Posterior cingulate gyrus (tissue), 11 donors: ENCODE measurements at places on chromosomes 12 and 14.

DNA sequence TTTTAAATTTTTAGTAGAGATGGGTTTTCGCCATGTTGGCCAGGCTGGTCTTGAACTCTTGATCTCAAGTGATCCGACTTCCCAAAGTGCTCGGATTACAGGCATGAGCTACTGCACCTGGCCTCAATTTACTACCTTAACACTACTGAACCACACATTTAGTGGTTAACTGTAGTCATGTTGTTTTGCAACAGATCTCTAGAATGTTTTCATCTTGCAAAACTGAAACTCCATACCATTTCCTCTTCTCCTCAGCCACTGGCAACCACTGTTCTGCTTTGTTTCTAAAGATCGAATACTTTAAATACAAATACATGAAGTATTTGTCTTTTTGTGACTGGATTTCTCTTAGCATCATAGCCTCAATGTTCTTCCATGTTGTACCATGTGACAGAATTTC is 15.4 kb upstream of the SMCO2 start:
- no peak for DNase-seq

DNA sequence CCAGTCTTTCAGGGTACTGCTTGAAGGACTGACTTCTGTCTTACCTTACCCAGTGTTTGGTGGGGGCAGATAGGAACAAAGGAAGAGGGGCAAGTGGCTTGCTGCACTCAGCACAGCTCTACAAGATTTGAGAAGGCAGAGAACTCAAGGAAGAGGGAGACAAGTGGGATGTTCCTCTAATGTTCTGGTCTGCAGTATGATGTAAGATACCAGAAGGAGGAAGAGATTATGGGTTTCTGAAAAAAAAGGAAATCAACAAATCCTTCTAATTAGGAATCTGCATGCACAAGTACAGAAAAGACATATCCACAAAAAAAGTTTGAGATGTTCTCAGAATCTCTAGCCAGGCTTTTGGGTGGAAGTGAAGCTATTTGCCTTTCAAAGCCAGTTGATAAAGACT is 37.1 kb downstream of the USP15 start:
- DNase-seq, result no peak

GRCh38 chr14:82766996-82767395 is 1233.3 kb upstream of the SEL1L start:
- no peak for DNase-seq

GRCh38 chr12:20450591-20451180 is 82.3 kb downstream of the PDE3A start:
- no peak for DNase-seq

DNA sequence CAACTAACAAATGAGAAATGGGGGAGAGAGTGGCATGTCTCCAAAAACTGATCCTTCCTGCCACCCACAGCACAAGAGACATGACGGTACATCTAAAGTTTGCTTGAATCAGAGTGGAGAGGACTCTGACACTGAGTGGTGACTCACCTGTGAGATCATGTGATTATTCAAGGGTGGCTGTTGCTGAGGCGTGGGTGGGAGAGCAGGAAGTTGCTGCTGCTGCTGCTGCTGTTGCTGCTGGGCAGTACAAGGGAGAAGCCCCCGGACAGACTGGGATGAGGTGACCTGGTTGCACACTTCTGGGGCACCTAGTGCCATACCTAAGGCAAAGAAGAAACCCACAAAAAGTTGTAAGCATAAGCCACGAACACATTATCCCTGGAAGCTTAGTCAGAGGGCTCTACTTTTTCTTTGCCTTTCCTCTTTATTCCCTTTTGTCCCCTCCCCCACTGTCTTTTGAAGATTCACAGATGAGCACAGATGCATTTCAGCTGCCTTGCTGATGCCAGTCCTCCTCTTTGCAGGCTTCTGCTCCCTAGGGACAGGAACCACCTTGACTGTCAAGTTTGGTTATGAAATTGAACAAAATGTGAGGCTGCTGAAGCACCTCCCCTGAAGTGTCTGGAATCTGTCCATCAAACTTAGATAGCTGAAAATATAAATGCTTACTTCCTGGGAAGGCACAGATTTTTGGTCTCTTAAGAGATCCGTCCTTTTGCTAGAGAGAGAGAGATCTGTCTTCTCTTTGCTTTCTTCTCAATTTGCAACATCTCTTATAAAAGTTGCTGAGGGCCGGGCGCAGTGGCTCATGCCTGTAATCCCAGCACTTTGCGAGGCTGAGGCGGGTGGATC is 29.4 kb upstream of the STAC3 start:
- DNase-seq, result peak; percentile 92

GRCh38 chr12:105227879-105228278 is 8.1 kb downstream of the APPL2 start:
- DNase-seq, result no peak

- no peak for DNase-seq
Measured at GRCh38 chr12:84757978-84758377, 154.6 kb downstream of the SLC6A15 start.

DNA sequence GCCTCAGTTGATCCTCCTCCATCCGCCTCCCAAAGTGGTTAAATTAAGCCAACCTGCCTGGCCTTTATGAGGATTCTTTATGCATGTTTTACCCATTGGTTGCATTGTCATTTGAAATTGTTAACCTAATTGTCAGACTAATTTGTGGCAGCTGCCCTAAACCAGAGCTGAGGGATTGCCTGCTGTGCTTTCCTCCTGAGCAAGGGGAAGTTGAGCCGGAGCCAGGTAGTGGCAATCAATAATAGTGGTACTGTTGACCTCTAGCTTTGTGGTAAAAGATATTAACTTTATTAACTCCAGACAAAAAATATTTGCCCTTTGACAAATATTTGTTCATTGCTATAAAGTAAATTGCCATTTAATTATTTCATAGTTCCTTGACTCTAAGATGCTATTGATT is 5.6 kb upstream of the HEBP1 start:
- DNase-seq, result no peak

DNA sequence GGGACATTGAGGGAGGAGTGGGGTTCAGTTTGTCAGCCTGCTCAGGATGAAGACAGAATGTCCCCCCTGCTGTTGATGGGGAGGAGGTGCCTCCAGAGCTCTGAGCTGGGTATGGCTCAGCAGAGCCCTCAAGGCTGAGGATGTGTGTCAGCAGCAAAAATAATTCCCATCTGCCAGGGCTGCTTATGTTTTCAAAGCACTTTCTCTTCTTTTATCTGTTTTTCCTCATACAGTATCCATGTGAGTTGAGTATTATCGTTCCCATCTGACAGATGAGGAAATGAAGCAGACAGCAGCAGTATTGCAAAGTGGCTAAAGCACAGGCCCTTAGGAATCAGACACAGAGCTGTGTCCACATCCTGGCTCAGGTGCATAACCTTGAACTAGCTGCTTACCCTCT is 94.1 kb downstream of the SLC8A3 start:
- DNase-seq, result no peak

GRCh38 chr14:83120187-83120586 is 1586.5 kb upstream of the SEL1L start:
- no peak for DNase-seq

DNA sequence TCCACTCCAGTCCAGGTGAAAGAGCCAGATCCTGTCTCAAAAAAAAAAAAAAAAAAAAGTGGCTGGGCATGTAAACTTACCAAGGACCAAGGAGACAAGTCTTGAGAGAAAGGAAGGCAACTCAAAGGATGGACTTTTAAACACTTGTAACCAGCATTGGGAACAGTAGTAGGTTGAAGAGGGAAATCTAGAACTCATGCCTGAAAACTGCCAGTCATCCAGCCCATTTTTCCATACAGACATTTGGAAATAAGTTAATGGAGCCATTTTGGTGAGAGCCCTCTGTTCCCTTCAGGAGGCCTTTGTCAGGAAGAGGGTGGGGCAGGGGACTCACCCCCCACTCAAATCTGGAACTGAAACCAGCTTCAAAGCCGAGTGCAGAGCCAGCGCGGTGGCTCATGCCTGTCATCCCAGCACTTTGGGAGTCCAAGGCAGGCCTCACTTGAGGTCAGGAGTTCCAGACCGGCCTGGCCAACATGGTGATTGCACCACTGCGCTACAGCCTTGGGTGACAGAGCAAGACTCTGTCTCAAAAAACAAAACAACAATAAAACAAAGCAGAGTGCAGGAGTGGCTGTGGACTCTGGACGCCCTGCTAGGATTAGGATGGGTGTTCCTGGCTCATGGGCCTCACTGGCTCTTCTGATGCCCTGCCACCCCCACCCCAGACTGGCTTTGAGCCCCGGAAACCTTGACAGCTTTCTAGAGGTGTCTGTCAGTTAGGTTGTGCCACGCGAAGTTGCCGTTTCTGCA is 1.6 kb upstream of the MLXIP start:
- no peak for DNase-seq

GRCh38 chr14:51653079-51653774 is 1.5 kb downstream of the FRMD6 start:
- DNase-seq, result no peak

DNA sequence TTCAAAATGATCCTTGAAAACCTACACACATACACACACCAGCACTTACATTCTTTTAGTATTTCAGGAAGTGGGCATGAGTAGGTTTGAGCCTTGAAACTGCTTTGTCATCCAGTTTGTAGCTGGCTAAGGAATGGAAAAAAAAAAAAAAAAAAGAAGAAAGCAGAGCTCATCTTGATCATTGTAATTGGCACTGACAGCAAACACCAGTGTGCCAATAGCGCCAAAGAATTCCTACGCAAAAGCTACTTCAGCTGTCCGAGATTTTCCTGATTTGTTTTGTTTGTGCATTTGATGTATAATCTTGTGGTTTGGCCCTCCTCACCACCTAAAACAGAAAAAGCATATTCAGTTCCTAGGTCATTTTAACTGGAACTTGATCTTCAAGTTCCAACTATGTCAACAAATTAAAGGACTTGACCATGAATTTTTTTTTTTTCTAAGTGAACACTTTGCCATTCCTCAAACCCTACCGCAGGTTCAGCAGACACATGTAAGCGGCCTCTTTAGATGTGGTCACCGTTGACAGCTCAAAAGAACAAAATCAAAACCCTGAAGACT is 57.3 kb downstream of the FLRT2 start:
- DNase-seq, result no peak

DNA sequence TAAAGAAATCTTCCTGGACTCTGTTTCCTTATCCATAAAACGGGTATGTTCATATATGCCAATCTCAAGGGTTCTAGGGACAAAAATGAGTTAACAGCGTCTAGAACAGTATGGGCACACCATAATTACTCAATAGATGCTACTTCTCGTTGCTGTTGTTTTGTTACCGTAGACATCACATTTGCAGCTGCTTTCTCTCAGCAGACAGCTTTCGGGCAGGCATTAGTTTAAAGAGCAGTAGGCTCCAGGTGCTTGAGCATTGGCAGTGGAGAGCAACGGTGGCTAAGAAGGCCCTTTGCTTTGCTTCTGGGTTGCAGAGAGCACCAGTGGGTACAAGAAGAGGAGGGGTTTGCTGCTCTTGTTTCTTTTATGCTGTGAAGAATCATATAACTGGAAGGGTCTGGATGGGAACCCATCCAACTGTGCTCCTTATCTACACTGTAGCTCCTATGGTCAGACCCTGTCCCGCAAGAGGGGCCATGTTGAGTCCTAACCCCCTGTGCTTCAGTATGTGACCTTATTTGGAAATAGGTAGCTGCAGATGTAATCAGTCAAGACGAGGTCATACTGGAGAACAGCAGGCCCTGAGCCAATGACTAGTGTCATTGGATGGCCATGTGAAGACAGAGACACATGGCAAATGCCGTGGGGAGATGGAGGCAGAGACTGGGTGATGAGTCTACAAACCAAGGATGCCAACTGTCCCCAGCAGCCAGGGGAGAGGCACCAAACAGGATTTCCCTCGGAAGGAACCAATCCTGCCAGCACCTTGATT is 120.0 kb downstream of the RBM19 start:
- DNase-seq, result no peak

GRCh38 chr12:19938031-19938430 is 430.3 kb upstream of the PDE3A start:
- DNase-seq, result no peak

DNA sequence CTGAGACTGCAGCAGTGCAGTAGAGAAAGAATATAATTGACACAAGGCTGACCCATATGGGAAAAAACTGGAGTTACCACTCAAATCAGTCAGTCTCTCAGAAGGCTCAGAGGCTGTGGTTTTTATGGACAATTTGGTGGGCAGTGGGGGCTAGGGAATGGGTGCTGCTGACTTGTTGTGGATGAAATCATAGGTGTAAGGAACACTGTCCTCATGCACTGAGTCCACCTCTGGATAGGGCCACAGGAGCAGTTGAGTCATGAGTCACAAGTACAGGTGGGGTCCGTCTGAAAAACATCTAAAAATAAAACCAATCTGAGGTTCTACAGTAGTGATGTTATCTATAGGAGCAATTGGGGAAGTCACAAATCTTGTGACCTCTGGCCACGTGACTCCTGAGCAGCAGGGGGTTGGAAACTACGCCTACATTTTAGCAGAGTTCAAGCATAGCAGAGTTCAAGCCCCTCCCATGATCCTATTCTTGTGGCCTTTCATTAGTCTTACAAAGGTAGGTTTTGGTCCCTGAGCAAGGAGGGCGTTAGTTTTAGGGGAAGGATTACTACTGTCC is 18.1 kb upstream of the SGPP1 start:
- no peak for DNase-seq

- no peak for DNase-seq
Measured at GRCh38 chr14:89067293-89067972, 243.0 kb downstream of the TTC8 start.

GRCh38 chr12:131829356-131829747 is 1.2 kb downstream of the MMP17 start:
- peak; percentile 86 for DNase-seq

DNA sequence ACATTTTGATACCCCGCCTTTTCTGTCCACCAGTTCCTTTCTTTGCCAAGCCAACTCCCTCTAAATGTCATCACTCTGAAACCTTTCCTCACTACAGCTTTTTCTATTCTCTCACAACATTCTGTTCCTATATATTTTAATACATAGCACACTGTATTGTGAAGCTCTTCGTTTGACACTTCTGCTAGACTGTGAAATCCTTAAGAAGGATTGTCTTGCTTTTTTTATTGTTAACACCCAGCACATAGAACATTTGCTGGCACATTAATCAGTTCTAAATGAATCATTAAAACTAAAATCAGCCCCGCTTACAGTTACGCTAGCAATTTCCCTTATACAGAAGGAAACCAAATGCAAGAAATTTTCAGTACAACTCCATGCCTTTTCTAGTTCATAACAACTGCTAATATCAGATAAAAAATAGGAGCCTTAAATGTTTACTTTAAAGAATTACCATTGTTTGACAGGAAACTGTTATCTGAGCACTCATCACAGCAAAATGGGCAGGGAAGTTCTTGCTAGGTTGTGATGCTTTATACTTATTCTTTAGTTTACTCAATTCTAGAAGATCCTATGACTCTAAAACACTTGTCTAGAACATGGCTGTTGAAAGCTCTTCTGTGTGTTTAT is 93.5 kb downstream of the PPP1R12A start:
- no peak for DNase-seq

- DNase-seq, result no peak
Measured at GRCh38 chr12:30191696-30192455, 408.1 kb upstream of the TMTC1 start.

- no peak for DNase-seq
Measured at GRCh38 chr14:99972748-99973466, 92.3 kb upstream of the EVL start.

- no peak for DNase-seq
Measured at GRCh38 chr14:23621204-23621931, 14.8 kb upstream of the DHRS2 start.

- no peak for DNase-seq
Measured at GRCh38 chr12:47744005-47744651, 14.6 kb downstream of the RAPGEF3 start.
